ENCODE measurements at places on chromosomes 13 and 19.

DNA sequence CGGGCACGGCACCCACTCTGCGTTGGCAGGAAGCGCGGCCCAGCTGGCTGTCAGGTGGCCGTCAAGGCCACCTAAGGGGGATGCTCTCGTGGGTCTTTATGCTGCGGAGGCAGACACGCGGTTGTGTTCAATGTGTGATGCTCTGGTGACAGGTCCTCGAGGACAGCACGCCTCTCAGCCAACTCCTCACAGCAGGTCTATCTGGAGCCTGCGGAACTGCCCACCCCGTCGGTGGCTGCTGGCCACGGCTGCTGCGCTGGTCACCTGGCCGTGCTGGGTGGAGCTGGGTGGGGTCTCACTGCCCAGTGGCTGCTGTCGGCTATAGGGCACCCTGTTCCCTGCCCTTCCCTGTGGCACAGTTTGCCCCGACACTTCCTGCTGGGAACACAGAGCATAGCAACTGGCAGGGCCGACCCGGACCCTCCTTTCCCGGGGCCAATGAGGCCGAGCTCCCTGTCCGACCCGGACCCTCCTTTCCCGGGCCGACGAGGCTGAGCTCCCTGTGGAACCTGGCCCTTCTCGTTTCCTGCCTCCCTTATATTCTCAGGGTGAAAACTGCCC is 14.3 kb upstream of the F7 start:
- no peak for DNase-seq

- DNase-seq: no peak
Measured at GRCh38 chr19:34707661-34708060, 26.4 kb upstream of the ZNF181 start.

DNA sequence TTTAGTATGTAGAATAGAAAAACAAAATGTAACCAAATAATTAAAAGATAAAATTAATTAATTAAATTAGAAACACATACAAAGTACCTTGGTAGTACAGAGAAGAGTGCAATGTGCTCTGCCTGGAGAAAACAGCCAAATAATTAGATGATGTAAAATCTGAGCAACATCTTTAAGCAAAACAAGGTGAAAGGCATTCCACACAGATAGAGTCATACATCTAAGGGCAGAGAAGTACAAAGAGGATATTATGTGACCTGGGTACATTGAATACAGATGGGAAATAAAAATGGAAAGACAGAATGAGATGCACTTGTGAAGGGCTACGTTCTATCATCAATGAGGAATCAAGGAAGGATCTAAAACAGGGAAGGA is 25.2 kb upstream of the FNDC3A start:
- DNase-seq: no peak

DNA sequence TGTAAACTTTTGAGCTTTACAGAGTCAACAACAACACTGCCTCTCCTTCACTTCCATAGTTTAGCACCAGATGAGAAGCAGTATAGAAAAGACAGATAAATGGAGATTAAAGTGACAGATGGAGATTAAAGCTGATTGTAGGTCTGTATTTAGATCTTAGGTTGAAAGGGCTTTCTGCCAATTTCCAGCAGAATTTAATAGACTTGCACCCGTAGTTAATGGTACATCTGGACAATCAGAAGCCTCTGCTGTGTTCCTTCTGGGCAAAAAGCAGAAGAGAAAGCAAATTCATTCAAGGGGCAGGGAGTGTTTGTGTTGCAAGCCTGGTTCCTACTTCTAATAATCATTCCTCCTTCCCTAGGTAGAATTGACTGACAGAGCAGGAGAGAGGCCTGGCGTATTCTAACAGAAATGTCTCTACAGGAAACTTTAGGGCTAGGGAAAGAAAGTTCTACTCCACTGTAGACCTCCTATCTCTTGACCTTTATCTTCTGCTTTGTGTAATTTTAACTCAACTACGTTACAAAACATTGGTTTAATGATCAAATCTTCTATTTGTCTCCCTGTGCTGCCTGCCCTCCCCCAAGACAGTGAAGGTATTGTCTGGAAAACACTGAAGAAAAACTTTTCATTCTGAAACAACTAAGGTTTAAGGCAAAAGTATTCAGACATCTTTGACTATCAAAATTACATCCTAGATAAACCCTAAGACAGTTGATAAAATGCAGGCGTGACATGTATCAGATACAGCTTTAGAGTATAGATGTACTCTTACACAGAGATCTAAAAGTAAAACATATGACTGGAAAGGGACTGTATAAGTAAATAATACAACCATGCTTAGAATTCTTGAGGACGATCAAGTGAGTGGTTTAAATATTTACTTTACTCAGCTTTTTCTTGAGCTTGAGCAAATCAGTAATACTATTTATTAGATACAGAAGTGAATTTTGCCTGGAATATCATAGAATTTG is 44.4 kb downstream of the GPC6 start:
- DNase-seq: no peak

DNA sequence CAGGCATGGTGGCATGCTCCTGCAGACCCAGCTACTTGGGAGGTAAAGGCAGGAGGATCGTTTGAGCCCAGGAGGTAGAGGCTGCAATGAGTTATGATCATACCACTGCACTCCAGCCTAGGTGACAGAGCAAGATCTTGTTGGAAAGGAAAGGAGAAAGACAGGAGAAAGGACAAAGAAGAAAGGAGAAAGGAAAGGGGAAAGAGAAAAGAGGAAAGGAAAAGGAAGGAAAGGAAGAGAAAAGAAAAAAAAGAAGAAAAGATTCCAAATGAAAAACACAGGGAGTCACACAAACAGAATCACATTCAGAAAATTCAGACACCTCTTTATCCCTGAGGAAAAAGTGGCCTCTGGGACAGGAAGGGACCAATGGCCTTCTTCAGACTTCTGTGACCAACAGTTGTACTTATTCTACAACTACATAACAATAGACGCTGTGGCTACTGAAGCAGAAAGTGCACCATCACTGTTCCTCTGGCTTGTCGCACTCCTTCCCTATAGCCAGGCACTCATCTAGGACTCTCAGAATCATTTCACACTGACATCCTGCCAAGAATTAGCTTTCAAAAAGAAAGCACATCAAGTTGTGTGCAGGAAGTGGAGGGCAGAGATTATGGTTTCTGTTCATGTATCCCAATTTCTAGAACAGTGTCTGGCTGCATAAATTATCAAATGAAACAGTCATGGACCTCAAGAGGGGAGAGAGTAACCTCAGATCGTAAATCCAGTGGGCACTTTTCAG is 5.9 kb downstream of the MTMR6 start:
- DNase-seq: no peak

- no peak for DNase-seq
Measured at GRCh38 chr19:38245826-38246498, 10.2 kb downstream of the PPP1R14A start.

DNA sequence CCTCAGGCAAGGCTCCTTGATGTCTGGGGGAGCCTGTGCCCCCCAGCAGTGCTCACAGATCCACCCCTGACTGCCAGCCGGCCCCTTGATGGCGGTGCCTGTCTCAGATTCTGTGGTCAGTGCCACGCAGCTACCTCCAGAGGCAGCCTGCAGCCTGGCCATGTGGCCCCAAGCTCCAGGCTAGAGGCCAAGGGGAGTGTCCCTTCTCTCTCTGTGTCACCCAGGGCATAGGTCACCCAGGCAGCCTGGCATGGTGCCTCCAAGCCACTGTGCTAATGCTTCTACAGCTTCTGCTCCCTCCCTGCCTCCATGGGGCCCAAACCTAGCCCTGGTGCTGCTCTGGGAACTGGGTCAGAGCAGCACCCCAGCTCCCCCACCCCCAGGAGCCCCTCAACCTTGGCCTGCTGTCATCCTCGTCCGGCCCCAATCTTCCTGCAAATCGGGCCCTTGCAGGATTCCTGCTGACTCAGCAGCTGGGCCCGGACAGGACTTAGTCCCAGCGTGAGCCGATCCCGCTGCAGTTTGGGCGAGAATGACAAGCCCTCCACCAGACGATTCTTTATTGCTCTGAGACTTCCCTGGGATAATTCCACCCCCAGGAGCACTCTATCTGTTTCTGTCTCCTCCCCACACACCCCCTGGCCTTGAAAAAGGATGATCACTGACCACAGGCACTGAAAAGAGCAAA is 2.8 kb upstream of the ARL11 start:
- no peak for DNase-seq

GRCh38 chr19:29056535-29056934 is 156.4 kb downstream of the UQCRFS1 start:
- DNase-seq: no peak

DNA sequence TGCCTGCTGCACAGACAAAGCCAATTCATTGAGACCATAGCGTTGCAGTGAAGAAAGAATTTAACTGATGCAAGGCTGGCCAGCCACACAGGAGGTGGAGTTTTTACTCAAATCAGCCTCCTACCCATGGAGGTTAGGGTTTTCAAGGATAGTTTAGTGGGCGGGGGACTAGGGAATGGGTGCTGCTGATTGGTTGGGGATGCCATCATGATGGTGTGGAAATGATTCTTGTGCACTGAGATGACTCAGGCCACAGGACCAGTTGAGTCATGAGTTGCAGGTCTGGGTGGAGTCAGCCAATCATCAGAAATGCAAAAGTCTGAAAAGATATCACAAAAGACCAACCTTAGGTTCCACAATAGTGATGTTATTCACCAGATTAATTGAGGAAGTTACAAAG is 359.6 kb downstream of the FOXO1 start:
- no peak for DNase-seq
